Stimulated activated CD8-positive, alpha-beta memory T cell treated with anti-CD3 and anti-CD28 coated beads, Interleukin-15, amount 100 ng/mL, for 24 hours (primary cell): ENCODE measurements at places on chromosomes 3 and 15.

- no peak for DNase-seq
Observed at GRCh38 chr15:45168751-45169551, 18.8 kb downstream of the SHF start.

DNA sequence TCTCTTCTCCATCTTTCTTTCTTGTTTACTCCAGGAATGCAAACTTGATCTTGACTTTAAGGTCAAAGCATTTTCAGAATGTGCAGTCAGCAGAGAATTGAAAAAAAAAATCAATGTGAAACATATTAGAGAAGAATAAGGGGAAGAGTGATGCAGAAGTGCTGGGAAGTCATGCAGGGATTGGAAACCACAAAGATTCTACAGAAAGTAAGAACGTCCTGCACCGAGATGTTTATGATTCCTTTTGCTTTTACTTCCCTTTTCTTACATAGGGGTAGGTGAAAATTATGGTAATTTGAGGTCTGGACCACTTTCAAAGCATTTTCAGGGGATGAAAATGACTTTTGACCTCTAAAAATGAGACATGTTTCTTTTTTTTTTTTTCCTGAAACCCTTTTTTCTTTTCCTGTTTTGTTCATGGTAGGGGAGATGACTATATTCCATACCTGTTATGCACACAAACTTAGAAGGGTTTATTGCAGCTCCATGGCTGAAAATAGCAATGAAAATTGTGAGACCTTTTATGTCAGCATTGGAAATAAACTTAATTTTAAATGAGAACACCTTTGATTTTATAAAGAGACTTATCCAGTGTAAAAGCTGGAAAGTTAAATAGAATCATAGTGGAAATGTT is 623.5 kb upstream of the TBL1XR1 start:
- DNase-seq = no peak

DNA sequence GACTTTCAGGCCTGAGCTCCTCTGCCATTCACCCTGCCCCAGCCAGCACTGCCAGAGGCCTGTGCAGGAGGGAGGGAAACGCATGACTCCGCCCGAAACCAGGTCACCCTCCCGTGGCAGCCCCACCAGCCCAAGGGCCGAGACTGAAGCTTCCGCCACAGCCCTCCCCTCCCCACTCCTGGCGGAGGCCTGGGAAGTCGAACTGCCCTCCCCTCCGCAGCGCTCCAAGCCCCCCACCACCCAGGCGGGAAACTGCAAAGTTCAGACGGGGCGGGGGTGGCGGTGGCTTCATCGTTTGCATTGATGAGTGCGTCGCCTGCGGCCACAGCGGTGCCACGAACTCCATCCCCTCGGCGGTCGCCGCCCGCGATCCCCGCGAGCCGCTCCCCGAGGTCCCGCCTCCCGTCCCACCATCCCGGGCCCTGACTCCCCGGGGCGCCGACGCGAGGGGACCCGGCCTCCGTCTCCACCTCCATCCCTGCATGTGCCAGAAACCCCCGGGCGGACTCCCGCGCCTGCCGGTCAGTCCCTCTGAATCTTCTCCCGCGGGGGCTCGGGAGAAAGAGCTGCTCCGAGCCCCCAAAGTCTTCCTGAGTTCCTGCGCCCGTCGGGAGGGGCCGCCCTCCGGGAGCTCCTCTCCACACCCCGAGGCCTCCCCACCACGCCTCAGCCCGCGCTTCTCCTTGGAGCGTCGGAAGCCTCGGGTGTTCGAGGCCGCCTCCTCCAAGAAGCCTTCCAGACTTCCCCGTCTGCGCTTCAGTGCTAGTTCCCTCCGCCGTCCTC is 698 bp downstream of the MELTF start:
- no peak for DNase-seq

- no peak for DNase-seq
Observed at GRCh38 chr15:81914734-81915256, 131.0 kb downstream of the MEX3B start.

DNA sequence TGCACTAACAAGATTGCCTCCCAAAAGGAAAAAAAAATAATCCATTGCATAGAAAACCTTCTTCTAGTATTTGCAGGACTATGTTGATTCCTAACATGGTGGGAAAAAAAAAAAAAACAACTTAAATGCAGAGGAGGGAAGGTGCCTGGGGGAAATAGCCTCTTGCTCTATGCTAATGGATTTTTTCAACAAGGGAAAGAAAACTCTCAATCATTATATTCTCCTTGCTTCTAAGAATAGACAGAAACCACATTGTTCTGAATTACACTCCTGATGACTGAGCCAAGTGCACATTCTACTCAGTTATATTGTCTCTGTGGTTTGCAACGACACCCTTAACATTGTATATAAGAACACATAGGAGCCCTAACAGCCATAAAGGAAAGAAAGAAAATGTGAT is 760.2 kb downstream of the NAALADL2 start:
- no peak for DNase-seq

- DNase-seq = no peak
Observed at GRCh38 chr3:82088749-82089148, 327.3 kb upstream of the GBE1 start.

DNA sequence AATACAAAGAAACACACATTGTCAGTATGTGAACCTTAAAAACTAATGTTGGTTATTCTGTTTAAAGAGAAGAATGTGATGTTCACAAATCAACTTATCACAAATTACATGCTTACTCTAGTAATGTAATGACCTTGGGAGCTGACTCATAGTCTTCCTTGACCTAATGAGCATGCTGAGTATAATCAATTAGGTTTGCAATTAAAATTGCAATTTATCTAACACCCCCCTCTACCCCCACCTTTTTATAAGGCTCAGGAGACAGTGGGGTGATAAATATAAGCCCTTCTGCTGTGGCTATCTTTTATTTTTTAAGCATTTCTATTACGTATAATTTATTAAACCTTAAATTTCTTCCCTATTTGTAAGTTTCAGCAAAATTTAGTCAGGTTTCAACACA is 947.8 kb upstream of the CFAP20DC start:
- no peak for DNase-seq

GRCh38 chr15:30872341-30872748 is 31.4 kb upstream of the FAN1 start:
- DNase-seq = no peak

GRCh38 chr3:197365586-197365985 is 67.2 kb upstream of the DLG1 start:
- no peak for DNase-seq

DNA sequence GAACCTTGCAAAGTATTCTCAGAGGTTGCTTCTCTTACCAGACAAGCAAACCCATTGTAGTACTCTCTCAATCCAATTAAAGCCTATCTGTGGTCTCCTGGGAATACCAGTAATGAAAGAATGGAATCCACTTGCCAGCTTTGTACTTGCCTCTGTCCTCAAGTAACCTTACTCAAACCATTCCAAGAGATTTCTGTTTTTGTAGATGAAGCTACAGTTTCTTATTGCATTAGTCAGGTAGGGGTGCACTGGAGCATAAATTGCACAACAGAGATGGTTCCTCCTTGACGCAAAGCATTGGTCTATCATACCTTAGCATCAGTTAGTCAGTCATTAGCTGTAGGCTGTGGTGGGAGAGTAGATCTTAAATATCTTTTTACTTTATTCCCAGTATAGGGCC is 52.9 kb downstream of the BTLA start:
- no peak for DNase-seq

DNA sequence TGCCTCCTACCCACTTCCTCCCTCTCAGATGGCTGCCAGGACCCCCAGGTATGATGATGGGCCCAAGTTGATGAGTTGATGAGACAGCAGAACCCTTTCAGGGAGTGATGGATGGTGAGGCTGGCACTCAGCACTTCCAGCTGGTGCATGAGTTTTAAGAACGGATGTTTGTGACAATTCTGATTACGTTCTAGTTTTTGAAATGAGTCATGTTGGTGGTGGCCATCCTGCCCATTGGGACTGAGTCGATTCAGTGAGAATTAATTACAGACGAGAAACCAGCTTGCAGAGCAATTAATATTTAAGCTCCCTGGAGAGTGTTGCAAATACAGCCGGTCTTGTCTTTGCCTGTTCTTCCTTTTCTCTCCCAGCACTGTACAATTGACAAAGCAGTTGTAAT is 56.9 kb upstream of the NR2C2 start:
- DNase-seq = no peak

DNA sequence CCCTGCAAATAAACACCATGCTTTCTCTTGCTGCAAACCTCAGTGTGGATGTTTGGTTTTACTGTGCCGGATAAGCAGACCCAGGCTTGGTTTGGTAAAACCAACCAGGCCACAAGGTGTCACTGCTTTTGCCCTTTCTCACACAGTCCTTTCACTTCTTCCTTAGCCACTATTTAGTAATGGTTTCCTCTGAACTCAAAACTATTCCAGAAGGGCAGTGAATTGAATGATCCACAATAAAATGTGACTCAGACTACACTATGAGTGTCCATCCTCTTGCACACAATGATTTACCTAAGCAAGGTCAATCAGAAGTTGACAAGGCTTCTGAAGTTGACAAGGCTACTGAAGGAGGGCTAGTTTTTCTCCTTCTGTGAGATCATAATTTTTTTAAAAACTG is 552.4 kb upstream of the CCDC54 start:
- DNase-seq = no peak

- DNase-seq = no peak
Observed at GRCh38 chr3:48492461-48493202, 11.3 kb downstream of the SHISA5 start.

- DNase-seq = no peak
Observed at GRCh38 chr15:95669146-95669922, 661.2 kb upstream of the NR2F2 start.

GRCh38 chr15:55515491-55515890 is 7.5 kb upstream of the DNAAF4 start:
- no peak for DNase-seq

DNA sequence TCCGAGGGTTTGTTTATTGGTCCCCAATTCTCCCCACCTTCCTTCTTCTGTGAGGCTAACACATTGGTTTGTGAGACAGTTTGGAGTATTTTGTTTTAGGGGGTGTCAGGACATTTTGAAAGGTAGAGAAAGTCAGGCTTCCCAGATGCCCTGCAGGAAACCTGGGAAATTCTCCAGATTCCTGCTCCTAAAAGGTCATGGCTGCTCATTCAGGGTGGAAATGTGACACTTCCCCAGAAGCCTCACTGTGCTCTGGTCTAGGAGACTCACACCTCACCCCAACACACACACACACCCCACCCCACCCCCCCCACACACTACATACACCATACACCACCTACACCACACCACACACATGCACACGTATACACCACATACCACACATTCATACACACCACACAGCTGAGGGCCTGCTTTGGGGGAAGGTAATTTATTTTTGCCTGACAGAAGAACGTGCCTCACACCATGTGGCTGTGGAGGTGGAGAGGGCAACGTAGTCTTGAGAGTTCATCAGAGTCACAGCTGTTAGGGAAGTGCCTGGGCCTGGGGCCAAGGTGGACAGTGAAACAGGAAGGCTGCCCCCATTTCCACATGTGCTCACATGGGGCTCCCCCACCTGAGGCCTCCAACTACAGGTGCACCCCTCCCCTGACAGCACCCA is 40.4 kb upstream of the LIMD1 start:
- DNase-seq = no peak

DNA sequence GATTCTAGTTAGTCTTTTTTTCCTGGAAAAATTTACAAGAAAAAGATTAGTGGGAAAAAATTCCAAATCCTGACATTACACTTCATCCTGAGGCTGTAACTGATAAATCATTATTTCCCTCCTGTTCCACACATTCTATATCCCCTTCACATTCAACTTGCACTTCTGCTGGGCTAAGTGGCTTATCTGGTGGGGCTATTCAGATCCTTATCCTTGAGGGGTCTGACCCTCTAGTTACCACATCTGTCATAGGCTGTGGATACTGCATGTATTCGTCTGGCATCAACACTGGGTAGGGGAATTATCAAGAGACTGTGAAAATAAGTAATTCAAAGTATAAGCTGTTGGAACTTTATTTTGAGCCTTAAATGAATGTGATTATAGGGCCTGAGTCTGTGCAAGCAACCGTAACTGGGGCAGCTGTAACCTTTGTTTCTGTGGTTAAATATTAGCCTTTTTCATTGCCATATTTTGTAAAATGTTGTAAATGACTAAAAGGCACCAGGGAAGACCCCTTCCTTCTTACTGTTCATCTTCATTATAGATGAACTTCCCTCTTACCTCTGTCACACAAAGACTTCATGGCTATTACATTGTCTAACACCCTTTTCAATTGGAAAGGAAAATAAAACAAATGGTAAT is 28.0 kb upstream of the TEX9 start:
- DNase-seq = no peak

DNA sequence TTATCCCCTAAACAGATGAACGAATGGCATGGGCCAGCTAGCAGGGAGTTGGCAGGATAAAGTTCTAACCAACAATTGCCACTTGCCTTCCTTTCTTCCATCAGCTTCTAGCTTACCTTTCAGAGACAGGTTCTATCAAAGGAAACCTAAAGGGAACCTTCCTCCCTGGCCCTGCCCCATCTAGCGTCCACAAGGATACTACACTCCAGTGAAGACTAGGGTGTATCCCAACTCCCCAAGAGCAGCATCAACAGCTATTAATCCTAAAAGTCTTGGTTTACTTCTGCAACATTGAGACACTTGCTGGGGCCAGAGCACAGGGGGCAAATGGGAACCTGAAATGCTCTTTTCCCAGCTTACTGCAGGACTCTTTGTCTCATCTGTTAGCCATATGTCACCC is 37.0 kb upstream of the TMC3 start:
- no peak for DNase-seq

DNA sequence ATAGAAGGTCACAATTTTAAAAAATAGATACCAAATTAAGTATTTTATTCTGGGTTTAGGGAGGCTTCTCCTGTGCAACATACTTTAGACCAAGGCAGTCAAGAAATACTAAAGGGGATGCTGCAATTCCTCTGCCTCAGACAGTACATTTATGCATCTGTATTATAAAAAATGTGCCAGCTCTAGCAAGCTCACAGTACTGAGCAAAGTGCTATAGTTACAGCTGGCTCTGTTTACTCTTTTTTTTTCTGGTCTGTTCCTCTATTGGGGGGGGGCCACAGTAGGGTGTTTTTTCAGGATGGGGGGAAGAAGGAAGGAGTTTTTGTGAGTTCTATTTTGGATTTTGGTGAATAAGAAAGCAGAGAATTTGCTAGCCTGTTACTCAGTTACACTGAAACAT is 185.0 kb downstream of the TIGIT start:
- DNase-seq = no peak

DNA sequence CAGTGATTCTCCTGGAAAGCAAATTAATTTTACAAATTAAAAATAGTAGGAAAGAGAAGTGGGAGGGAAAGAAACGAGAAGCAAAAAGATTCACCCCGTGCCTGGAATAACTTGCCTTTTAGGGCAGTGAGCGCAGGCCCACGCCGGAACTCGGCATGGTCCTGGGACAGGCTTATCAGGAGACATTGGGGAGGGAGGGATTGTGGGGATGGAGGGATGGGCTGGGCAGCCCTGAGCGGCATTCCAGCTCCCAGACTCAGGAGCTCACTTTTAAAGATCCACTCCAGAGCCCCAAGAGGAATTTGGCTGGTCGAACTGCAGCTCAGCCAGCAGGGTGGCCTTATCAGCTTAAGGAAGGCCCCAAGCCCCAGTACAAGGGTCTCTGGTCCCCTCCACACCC is 117.9 kb downstream of the ADCY5 start:
- DNase-seq = no peak

- DNase-seq = no peak
Observed at GRCh38 chr3:194139071-194139813, 3.3 kb downstream of the HES1 start.
